Smooth muscle cell of trachea (primary cell): ENCODE measurements at places on chromosomes 2 and 18. TPM values are rescaled to one million over a fixed set of nuclear protein-coding genes. Genes with fewer than 3 reads are reported as not detected.

Gene AQP4
- not detected in 2 replicates for total RNA-seq

Gene PID1
- 21.1 and 26.1 TPM in 2 replicates for total RNA-seq

Gene RRM2
- 5.3 and 34.2 TPM in 2 replicates for total RNA-seq

Gene FAM98A
- total RNA-seq: 54.9 and 60.4 TPM in 2 replicates

Gene IL1B
- 0.15 and 0.50 TPM in 2 replicates for total RNA-seq

Gene EPB41L3
- total RNA-seq: 56.6 and 74.3 TPM in 2 replicates

Gene TYW5
- 8.4 and 9.9 TPM in 2 replicates for total RNA-seq

Gene NT5DC4
- total RNA-seq: not detected in 2 replicates

Gene MAP3K19
- not detected in 2 replicates for total RNA-seq

Gene KCNG2
- 0.73 and 3.3 TPM in 2 replicates for total RNA-seq

Gene CDK15
- 6.7 and 16.0 TPM in 2 replicates for total RNA-seq

Gene SERPINB10
- total RNA-seq: not detected in 2 replicates

Gene TUBA3E
- total RNA-seq: not detected in 2 replicates

Gene FIGN
- 1.2 and 2.3 TPM in 2 replicates for total RNA-seq

Gene VIT
- total RNA-seq: 1.2 and 2.3 TPM in 2 replicates

Gene IL1RN
- 0.17 and 1.2 TPM in 2 replicates for total RNA-seq

Gene POMC
- 0.66 and 3.8 TPM in 2 replicates for total RNA-seq

Gene SCYGR4
- not detected in 2 replicates for total RNA-seq

Gene C18orf63
- total RNA-seq: not detected in 2 replicates

Gene DNAH7
- 0.66 and 2.3 TPM in 2 replicates for total RNA-seq

Gene C2orf81
- 1.5 and 2.0 TPM in 2 replicates for total RNA-seq

Gene DOK6
- total RNA-seq: 1.5 and 5.6 TPM in 2 replicates

Gene G6PC2
- not detected in 2 replicates for total RNA-seq

Gene ADI1
- total RNA-seq: 43.5 and 66.0 TPM in 2 replicates

Gene CYTIP
- not detected in 2 replicates for total RNA-seq

Gene RUFY4
- not detected in 2 replicates for total RNA-seq

Gene ASXL3
- total RNA-seq: 0.66 and 3.2 TPM in 2 replicates

Gene GALNT14
- total RNA-seq: 0.66 and 1.7 TPM in 2 replicates

Gene CDH20
- not detected in 2 replicates for total RNA-seq
